ENCODE measurements at places on chromosomes 13 and 19.
A peak's percentile ranks its signal among the peaks of the same experiment; 100 is the strongest.

DNA sequence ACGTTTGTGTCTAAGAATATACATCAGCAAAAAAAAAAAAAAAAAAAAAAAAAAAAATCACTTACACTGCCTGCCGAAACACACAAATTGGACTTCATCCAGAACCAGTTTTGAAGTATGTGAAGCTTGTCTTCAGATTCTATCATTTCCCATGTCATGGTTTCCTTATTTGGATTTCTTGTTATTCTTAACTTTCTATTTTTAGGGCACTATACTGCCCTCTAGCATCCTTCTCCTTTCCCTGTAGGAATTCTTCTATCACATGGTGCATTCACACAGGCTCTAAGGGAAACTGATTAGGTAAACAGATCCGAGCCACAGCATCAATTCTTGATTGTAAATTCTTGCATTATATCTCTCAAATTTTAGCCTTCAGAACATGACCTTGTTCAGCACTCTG, 1507.5 kb downstream of the OLFM4 start:
- DNase-seq: no peak

- peak; percentile 85 for DNase-seq
These were observed 98.0 kb downstream of the ESD start for GRCh38 chr13:46698910-46699460.

DNA sequence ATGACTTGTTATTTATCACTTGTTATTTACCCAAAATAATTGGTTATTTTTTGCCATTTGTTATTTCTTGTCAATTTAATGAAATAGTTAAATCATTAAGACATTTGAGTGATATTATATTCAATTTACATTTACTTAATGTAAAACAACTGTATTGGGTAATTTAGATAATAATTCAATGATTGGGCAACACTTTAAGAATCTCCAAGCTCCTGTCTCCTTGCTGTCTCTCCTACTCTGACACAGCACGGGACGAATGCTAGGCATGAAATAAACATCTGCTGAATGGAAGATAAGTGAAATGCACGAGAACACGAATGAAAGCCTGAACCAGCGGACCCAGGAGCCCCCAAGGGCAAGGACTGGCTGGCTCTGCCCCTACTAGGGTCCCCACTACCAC, 5.7 kb upstream of the PPP6R1 start:
- no peak for DNase-seq

DNA sequence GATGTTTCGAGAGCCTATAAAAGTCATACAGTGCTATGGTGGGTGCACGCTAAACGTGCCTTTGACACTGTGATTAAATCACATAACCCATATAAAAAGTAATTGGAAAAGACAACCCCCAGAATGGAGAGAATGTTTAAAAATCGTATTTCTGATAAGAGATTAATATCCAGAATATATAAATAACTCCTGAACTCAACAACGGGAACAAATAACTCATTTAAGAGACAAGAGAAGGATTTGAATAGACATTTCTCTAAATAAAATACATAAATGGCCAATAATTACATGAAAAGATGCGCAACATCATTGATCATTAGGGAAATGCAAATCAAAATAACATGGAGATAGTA, 37.0 kb upstream of the IGFL4 start:
- no peak for DNase-seq

- no peak for DNase-seq
These were observed 4.8 kb downstream of the SHC2 start for GRCh38 chr19:455851-456546.

DNA sequence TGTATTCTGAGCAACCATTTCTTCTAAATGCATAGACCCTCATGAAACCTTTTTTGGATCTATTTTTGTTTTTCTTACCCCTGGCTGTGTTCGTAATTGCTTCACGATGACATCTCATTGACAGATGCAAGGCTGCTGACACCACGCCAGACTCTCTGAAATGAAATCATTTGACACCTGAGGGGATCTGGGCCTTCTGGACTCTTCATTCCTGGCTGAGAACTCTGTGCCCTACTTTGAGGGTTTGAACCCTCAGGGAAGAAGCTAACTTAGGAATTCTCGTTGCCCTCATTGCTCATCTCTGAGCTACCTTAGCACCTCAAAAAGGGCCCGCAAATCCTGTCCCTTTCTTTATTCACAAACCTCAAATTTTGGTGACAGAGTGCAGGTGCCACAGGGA, 40.5 kb upstream of the NBEA start:
- DNase-seq: no peak

GRCh38 chr13:57409121-57409520, 222.4 kb upstream of the PCDH17 start:
- no peak for DNase-seq

GRCh38 chr19:58560007-58560887, 1.8 kb upstream of the UBE2M start:
- DNase-seq: no peak

DNA sequence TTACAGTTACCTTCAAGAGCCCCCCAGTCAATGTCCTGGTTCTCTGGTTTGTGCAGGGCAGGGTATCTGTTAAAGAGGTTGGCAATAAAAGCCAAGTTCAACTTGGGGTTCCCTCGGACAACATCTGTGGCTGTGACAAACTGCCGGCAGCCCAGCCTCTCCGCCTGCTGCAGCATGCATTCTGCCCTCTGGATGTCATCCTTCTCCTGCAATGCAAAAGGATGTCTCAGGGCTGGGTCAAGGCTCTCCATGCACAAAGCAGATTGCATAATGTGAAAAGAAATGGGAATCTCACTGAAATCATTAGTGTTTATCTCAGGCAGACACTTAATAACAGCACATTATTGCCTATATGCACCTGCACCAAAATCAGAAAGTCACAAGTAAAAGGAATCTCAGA, 35.1 kb downstream of the LCP1 start:
- DNase-seq: no peak

- DNase-seq: no peak
These were observed 11.7 kb upstream of the PTPRS start for GRCh38 chr19:5352229-5352763.
